ENCODE measurements at places on chromosomes 3 and 15.

GRCh38 chr15:55820043-55820442, 77.1 kb upstream of the PRTG start:
- no peak for DNase-seq

- DNase-seq: no peak
These were observed 27.5 kb upstream of the MAPKBP1 start for GRCh38 chr15:41746802-41747201.

DNA sequence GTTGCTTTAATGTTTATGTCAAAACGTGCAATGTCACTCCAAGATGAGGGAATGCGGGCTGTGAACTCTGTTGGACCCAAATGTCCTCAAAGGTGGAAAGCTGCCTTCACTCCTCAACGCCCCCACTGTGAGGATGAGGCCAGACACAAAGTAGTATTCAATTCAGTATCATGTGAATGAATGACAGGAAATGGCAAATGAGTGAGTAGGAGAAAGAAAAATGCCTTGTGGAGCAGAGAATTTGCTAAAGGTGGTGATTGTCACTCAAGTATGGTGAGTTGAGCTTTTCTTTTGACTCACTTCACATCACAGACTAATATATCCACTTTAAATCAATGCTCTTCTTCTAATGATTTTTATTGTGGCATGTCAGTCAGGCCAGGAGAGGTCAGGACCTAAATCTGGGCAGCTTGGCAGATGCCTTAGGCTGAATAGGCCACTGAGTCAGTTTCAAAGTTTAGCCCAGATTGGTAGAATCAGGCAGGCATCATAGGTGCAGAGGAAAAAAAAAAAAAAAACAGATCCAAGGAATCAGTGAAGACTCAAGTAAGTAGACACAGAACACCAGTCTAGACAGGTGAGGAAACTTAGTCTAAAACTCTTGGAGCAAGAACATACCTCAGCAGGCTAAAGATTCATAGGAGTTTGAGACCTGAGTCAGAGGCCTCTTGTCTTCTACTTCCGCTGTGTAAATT, 71.0 kb upstream of the ZBED2 start:
- DNase-seq: no peak

- DNase-seq: no peak
These were observed 54.8 kb upstream of the SYN2 start for GRCh38 chr3:11949351-11949750.

GRCh38 chr15:28955993-28956421, 70.2 kb downstream of the APBA2 start:
- no peak for DNase-seq

- no peak for DNase-seq
These were observed 286.6 kb downstream of the WDR72 start for GRCh38 chr15:53472883-53473282.

GRCh38 chr15:60003243-60004008, 685 bp upstream of the FOXB1 start:
- peak; percentile 27 for DNase-seq

GRCh38 chr3:54780336-54780735, 147.5 kb downstream of the LRTM1 start:
- no peak for DNase-seq

- DNase-seq: no peak
These were observed 1.7 kb downstream of the NMNAT3 start for GRCh38 chr3:139676108-139676507.

GRCh38 chr3:152915695-152916094, 80.8 kb downstream of the P2RY1 start:
- no peak for DNase-seq

DNA sequence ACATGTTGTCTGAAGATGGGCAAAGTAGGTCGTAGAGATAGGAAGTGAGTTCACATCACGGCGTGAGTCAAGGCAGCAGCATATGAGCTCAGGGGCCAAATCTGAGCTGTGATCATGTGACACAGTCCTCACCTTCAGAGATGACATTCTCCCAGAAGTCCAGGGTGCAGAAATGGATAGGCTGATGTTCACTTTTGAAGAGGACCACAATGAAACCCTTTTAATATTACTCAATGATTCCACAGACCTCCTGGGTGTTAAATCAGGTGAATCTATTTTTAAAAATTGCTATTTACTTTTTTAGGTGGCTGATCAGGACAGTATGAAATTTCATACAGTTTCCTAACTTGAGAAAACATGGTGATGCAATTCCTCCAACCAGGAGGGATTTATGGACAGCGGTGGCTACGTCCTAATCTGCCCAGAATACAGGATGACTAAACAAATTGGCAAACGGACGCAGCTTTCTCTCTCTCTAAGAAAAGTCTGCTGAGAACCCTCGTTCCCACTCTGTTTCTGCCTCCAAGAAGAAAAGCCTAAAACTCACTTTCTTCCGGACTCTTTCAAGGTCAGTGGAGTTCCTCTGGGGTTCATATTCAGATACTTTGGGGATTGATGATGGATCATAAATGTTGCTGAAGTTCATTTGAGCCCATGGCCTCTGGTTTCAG, 34.4 kb downstream of the B3GNT5 start:
- no peak for DNase-seq

DNA sequence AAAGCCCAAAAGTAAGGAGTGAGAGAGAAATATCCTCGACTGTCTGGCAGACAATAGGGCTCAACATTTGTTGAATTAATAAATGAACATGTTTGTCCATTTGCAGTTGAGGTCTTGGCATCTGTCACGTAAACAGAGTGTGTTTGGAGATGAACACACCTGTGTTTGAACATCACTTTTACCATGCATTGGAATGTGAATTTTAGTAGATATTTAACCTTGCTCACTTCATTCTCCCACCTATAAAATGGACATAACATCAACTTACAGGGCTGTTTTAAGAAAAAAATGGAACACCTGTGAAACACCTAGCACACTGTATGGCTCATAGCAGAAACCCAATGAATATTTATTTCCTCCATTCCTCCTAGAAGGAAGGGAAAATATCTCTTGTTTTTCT, 204.8 kb downstream of the KCNMB2 start:
- no peak for DNase-seq

GRCh38 chr3:195441476-195441991, 1.3 kb downstream of the ACAP2 start:
- no peak for DNase-seq

- DNase-seq: no peak
These were observed 446.0 kb downstream of the FGF12 start for GRCh38 chr3:192281207-192281880.

GRCh38 chr3:52962160-52962559, 64.8 kb upstream of the STIMATE start:
- DNase-seq: no peak

DNA sequence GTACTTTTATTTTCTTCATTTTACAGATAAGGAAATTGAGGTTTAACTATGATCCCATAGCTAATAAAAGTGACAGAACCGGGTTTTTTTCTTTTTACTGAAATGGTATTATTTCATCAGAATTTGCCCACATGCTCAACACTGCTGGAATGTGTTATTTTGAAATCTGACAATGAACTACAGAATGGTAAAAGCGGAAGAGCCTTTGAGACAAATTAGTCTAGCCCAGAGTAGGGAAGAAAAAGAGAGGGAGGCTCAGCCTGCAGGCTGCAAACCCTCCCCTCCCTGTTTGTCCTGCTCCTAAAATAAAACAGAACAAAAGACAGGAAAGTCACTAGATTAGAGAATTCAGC, 100.3 kb upstream of the LIPC start:
- no peak for DNase-seq

DNA sequence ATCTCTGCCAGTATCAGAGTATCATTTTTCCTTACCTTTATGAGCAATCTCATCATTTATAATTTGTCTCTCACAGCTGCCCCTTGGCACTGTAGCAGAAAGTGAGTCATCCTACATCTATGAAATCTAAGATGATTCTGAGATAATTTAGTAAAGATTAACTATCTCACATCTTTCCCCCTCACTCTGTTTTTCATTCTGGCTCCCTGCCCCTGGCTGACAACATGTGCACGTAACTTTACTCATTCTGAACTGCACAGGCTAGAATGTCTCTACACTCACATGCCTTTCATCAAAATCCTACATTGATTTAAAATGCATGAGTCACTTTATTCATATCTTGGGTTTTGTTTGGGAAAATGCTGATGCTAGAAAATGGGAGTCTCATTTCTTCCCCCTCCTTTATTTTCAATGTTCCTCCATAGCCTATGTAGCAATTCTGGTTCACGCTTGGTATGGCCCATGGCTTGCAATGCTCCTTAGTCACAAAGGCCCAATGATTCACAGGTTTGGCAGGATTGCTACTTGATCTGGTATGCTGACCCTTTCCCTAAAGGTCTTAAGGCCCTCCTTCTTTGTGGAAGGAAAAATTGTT, 838.5 kb downstream of the TUSC7 start:
- DNase-seq: no peak

- DNase-seq: no peak
These were observed 128.6 kb upstream of the ADPGK start for GRCh38 chr15:72912121-72912520.

DNA sequence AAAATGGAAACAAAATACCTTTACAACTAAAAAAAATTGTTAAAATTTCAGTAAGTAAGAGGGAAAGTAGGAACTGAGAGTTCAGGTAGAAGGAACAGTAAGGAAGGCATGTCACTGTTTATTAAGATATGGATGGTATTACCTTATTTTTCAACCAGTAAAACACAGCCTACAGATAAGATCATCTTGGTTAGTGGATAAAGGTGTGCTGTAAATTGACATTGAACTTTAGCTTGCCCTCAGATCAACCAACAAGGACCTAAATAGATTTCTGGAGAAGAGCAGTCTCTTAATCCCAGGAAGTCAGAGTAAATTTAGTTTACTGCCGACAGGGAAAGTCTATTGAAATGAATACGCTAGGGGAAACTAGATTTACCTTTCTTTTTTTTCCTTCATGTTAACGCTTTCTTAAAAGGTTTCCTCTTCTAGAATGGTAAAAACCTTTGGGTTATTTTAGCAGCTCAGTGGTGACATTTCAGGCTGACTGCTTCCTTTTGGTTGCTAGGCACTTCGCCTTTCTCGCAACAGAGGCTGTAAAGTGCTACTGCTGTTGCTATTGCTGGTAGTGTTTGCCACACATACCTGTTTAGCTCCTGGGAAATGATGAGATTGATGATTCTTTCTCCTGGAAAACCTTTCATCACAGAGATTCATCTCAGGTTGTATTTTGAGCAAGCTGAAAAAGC, 12.9 kb downstream of the DZIP3 start:
- DNase-seq: peak; percentile 50

- peak; percentile 47 for DNase-seq
These were observed 35.1 kb upstream of the ZDHHC23 start for GRCh38 chr3:113912552-113913236.

GRCh38 chr3:116337229-116337628, 108.1 kb downstream of the LSAMP start:
- DNase-seq: no peak

DNA sequence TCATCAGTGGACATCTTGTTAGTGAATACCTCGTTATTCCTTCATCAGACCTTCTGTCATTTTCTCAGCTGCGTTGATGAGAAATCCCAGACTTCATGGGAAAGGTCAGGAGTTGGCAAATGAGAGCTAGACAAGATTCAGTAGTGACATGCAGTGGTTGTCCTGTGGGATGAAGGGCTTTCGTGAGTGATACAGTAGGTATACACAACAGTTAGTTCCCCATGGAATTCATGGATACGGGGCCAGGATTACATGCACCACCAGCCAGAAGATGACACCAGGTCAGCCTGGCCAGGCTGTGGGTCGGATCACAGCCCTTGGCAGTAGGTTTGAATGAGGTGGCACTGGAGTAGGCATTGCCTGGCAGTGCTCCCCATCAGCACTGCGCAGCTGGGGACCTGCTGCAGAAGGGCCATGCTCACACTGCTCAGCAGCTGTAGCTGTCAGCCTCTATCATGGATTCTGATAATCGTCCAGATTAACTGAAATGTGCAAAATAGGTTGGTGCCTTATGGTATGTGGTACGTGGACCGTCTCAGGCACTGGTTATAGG, 150.1 kb downstream of the SLCO3A1 start:
- DNase-seq: no peak

Measured in CD4-positive, alpha-beta memory T cell (primary cell).